ENCODE measurements at places on chromosomes 13 and 19.

- DNase-seq, result peak; percentile 99
These were observed 135.2 kb downstream of the TSHZ3 start for GRCh38 chr19:31214086-31214485.

DNA sequence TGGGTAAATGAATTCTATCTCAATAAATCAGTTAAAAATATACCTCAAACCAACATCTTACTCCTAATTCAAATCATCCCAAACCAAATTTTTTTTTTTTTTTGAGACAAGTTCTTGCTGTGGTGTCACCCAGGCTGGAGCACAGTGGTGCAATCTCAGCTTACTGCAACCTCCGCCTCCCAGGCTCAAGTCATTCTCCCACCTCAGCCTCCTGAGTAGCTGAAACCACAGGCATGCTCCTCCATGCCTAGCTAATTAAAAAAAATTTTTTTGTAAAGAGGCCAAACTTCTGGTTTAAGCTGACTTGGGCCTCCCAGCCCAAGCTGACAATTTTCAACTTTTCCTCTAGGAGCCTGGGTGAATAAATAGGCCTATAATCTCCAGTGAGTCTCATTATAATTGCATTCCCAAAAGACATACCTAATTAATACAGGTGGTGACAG, 22.1 kb upstream of the OLFM2 start:
- DNase-seq, result peak; percentile 98

DNA sequence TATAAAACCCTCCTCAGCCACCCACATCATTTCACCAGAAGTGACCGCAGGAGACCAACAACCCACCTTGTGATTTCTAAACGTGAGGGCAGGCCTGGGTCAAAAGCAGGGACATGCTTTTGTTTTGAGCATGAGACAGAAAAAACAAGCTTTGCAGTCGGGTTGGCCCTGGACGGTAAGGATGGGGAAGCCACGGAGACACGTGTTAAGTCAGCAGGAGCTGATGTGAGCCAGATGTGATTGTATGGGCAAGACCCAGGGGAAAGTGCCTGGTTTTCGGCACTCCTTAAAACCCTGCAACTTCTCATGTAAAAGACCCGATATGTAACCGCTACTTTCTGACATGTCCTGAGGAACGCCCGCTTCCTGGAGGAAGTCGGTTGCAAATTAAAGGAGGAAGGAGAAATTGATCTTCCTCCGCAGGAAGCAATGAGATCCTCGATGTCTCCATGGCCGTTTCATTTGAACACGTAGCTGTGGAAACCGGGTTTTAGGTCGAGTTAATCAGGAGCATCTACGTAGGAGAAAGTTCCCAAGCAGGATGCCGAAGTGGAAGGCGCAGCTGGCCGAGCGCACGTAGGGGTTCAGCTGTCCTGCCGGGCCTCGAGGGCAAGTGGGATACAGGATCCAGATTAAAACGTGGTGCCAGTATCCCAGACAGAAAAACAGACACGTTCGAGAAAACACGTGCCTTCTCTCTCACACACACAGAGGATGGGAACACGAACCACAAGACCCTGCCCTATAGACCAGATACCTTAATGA, 40.5 kb upstream of the POMP start:
- DNase-seq, result peak; percentile 28

- no peak for DNase-seq
These were observed 165.3 kb downstream of the IER2 start for GRCh38 chr19:13315495-13315894.

- peak; percentile 16 for DNase-seq
These were observed 123.8 kb upstream of the PCDH9 start for GRCh38 chr13:67353941-67354340.

DNA sequence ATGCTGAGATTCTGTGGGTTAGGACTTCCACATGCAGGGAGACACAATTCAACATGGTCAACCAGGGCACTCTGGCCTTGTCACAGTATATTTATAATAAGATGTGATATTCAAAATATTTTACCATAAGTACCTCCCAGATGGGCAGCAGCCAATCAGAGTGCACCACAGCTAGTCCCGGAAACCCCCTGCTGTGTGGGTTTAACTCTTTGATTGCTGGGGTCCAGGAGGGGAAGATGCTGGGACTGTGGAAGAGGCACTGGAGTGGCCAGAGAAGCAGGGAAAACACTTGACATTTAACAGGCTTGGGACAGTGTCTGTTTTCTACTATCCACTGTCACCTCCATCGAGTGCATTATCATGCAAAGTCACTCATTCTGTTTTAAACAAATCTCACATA, 99.0 kb downstream of the MBNL2 start:
- DNase-seq, result no peak

GRCh38 chr13:48431431-48431830, 18.5 kb upstream of the LPAR6 start:
- peak; percentile 27 for DNase-seq

DNA sequence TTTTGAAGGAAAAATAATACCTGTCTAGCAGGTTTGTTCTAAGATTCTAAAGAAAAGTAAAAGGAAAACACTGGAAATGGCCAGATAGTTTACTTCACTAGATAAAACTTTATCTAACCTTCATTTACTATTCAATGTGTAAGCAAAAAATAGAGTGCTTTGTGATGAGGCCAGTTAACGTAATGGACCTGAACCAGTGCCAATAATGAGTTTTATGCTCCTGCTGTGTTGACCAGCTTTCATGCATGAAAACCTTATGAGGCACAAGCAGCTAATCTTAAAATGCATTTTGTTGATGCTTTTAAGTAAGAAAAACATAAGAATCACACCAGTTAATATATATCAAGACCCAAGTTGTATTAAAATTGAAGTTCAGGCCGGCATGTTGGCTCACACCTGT, 617.2 kb upstream of the GPC6 start:
- DNase-seq, result no peak

DNA sequence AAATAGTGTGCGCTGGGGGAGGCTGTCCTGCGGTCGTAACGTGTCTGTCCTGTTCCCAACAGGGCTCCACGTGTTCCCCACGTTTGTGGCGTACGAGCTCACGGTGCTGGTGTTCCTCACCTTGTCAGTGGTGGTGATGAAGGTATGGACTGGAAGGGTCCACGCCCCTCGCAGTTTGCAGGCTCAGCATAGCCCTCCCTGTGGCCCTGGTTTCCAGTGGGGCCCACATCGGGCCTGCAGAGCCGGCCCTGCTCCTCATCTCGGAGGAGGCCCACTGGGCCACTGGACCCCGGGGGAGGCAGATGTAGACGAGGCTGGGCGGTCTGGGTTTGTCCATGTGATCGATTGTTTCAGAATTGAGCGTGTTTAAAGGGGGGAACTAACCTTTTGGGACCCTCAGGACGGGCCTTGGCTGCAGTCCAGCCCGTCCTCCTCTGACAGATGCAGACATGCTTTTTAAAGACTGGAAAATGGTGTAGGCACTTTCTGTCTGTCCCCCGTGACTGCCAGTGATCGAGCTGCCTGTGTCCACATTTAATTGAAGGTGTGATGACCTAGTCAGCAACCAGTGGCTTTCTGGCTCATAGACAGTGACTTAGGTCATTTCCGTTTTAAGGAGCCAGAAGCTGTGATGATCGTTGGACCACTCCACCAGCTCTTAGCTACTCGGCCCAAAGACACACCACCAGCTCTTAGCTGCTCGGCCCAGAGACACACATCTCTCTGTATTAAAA, 37.1 kb upstream of the TFDP1 start:
- DNase-seq, result no peak

DNA sequence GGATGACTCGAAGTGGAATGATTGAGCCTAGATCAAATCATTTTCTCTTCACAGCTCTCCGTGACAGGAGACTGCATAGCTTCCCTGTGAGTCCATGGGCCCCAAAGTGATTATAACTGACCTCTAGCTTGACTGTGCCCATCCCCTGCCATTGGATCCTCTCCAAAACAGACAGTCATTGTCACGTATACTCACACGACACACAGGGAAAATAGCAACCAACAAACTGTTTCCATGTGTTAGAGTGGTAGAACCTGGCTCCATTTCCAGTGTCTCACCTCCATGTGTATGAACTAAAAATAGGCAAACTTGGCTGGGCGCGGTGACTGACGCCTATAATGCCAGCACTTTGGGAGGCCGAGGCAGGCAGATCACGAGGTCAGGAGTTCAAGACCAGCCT, 48.8 kb upstream of the NPAS1 start:
- DNase-seq, result peak; percentile 98

DNA sequence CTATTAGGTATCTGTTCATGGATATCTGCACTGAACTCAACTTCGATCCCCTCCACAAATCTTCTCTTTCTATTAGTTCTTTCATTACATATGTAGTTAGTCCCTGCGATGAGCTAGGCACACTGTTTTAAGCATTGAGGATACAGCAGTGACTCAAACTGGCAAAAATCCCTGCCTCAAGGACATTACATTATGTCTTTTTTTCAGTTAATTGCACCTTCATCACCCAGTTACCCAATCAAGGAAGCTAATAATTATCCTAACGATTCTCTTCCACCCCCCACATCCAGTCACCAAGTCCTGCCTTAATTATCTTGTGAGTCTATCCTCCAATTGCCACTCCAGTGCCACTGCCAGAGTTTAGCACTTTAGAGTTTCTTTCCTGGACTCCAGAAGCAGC, 89.3 kb downstream of the C13orf42 start:
- DNase-seq, result no peak

GRCh38 chr19:54481326-54481930, 8.3 kb upstream of the CDC42EP5 start:
- peak; percentile 44 for DNase-seq

DNA sequence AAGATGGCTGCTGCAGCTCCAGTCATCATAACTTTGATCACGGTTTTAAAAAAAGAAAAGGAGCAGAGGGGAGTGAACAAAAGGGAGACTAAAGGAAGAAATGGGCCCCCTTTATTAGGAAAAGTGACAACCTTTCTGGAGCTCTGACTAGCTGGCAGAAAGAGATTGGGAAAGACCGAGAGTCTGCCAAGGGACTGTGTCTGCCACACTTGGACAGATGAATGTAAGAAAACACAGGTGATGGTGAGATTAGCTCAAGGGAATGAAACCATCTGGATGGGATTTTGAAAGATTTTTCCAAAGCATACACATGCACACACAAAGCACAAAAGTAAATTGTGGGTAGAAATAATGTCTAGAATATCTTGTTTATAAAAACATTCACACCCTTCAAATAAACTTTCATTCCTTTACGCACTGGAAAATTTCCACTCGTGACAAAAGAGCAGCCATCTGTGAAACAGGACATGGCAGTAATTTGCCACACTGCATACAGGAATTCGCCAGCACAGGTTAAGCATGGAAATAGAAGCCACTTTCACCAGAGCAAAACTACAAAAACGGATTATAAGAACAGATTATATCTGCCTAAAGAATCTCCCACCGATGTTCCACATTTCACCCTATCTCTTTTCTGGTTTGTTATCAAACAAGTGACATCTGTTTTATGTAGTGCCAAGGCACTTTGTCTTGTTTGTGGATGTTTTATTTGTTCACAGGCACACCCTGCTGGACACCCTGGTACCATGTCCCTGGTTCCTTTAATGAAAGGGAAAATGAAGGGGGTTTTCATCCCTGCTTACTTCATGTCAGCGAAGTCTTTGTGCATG, 819.5 kb downstream of the DIAPH3 start:
- DNase-seq, result no peak

GRCh38 chr13:36431204-36432105, 840 bp upstream of the CCNA1 start:
- DNase-seq, result no peak

DNA sequence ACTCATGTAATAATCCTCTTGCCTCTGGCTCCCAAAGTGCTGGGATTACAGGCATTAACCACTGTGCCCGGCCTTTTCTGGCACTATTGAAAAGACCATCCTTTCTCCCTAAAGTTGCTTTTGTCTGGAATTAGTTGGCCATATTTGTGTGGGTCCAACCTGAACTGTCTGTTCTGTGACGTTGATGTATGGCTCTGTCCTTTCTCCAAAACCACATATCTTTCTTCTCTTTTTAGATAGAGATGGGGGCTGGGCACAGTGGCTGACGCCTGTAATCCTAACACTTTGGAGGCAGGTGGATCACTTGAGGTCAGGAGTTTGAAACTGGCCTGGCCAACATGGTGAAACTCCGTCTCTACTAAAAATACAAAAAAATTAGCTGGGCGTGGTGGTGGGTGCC, 17.9 kb downstream of the DNM2 start:
- no peak for DNase-seq

DNA sequence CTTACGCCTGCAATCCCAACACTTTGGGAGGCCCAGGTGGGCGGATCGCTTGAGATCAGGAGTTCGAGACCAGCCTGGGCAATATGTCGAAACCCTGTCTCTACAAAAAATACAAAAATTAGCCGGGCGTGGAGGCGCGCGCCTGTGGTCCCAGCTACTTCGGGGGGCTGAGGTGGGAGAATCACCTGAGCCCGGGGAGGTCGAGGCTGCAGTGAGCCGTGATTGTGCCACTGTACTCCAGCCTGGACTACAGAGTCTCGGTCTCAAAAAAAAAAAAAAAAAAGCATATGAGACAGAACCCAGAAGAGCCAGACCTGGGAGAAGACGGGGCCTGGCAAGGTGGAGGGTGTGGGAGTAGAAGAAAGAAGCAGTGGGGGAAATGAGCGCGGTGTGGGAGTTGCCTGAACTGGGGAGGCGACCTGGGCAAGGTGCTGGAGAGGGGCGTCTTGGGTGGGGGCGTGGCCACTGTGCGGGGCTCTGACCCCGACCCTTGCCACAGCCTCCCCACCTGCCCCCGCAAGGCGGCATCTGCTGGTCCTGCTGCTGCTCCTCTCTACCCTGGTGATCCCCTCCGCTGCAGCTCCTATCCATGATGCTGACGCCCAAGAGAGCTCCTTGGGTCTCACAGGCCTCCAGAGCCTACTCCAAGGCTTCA, 533 bp downstream of the DKKL1 start:
- no peak for DNase-seq

DNA sequence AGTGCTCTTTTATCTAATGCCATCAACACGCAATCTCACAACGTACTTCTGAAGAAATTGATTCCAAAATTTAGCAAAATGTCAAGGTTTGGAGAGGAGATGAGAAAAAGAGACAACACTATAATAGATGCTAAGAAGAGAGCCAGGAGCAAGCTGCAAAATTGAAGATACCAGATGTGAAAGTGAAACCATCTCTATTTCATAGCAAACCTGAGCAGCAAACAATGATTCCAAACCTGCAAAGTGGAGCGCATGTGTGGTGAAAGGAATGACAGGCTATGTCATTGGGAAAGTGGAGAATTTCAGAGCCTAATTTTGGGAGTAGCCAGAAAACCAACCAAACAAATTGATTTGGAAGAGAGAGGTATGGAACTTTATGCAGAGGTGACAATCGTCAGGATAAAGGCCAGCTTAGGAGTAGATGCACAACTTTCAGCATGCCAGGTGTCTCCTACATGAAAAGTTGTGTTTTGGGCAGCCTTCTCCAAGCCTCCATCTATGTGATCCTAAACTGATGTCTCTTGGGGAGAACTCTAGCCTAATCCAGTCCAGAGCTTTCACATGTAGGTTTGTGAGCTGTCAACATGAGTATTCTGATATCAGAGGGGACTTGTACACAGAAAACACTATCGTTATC, 158.4 kb upstream of the FNDC3A start:
- no peak for DNase-seq

GRCh38 chr13:49927755-49928154, 8.4 kb downstream of the SPRYD7 start:
- DNase-seq, result peak; percentile 72

GRCh38 chr13:101242720-101243119, 173.6 kb downstream of the NALCN start:
- DNase-seq, result no peak

- DNase-seq, result no peak
These were observed 1407.7 kb downstream of the EFNB2 start for GRCh38 chr13:105127732-105128131.
